ENCODE measurements at places on chromosomes 13 and 19.
A peak's percentile ranks its signal among the peaks of the same experiment; 100 is the strongest.

- DNase-seq: no peak
- no peaks in the 10 kb centered on the region for H3K36me3 ChIP-seq
- no peaks in the 10 kb centered on the region for H3K4me1 ChIP-seq
- no peaks in the 10 kb centered on the region for H3K27me3 ChIP-seq
- H3K27ac ChIP-seq: no peak overlapping the region
- peak overlapping the region; percentile 40 for H3K4me3 ChIP-seq
Observed at GRCh38 chr19:36257520-36257876, 42.6 kb downstream of the ZNF146 start.

DNA sequence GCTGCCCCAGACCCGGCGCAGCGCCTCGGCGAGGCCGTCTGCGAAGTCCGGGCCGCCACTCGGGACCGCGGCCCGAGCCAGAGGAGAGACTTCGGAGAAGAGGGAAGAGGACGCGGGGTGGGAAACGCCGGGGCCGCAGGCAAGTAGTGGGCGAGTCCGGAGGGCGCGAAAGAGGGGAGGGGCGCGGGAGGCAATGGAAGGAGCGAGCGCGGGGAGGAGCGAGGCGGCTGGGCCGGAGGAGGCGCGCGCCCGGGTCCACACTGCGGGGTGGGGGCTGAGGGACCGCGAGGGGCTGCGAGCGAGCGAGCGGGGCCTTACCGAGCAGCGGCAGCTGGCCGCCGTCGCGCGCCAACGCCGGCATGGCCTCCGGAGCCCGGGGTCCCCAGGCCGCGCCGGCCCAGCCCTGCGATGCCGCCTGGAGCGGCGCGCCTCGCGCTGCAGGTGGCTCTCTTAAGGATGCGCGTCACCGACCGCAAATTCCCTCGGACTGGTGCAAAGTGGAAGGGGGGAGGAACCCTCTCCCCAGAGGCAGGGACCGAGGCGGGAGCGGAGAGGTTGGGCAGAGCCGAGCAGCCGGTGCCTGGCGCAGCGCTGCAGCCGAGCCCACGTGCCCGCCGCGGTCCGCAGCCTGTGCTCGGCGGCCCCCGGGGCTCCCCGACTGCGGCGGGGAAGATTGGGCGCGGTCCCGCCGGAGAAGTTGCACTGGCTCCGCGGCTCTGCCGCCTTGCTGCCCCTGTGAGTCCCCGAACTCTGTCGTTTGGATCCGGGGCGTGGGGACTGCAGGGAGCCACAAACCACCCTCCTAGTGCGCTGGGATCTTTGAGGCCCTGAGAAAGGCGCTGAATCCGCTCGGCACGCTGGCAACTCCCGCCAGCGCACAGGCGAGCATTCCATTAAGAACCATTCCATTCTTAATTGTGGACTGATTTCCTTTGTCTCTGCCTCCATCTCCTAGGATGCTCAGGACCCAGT is at the start of gene FLT3:
Gene FLT3 (minus strand): TSS at position 427 of the 972 bp plus-strand sequence. CDS start 66 bp downstream, at position 361.
- H3K27ac ChIP-seq: no peak within 1 kb of the TSS
- no peak for DNase-seq
- H3K36me3 ChIP-seq: no peaks in the 10 kb centered on the region
- H3K27me3 ChIP-seq: peaks cover 9% of the 10 kb centered on the region
- H3K4me1 ChIP-seq: peaks cover 12% of the 10 kb centered on the region
- peak within 1 kb of the TSS; percentile 32 for H3K4me3 ChIP-seq

- H3K27ac ChIP-seq: no peak overlapping the region
- H3K4me1 ChIP-seq: no peaks in the 10 kb centered on the region
- H3K27me3 ChIP-seq: no peaks in the 10 kb centered on the region
Observed at GRCh38 chr19:7772752-7773291, 9.8 kb downstream of the CLEC4M start.

DNA sequence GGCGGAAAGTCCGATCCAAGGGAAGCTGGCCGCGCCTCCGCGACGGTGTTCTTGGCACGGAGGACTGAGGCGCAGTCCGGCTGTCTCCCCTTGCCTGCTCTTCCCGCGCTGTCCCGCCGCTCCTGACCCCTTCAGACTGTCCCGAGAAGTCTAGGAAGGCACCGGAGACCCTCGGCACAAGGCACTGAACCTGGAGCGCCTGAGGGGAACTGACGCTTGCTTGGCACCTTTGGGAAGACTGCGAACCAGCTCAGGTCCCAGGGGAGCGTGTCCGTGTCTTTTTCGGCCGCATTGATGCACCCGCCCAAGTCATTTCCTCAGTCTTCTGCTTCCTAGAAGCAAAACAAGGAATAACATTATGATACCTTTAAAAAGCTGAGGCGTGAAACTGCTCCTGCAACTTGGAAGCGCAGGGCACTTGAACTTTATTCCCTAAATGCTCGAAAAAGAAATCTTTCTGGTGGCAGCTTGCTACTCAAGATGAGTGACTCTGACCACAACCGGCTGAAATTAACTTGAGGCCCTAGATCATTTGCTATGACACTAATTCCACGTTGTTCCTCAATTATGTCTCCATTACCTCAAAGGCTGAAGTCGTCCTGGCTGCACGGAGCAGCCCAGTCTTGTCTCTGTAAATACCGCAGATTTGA is 735 bp upstream of the FLT1 start:
- H3K4me1 ChIP-seq: peaks cover 16% of the 10 kb centered on the region
- no peak for DNase-seq
- no peaks in the 10 kb centered on the region for H3K36me3 ChIP-seq

- H3K27me3 ChIP-seq: no peaks in the 10 kb centered on the region
- peaks cover 30% of the 10 kb centered on the region for H3K36me3 ChIP-seq
- H3K4me1 ChIP-seq: no peaks in the 10 kb centered on the region
- DNase-seq: no peak
- no peak overlapping the region for H3K4me3 ChIP-seq
Observed at GRCh38 chr19:32606289-32606688, 25.3 kb downstream of the PDCD5 start.

DNA sequence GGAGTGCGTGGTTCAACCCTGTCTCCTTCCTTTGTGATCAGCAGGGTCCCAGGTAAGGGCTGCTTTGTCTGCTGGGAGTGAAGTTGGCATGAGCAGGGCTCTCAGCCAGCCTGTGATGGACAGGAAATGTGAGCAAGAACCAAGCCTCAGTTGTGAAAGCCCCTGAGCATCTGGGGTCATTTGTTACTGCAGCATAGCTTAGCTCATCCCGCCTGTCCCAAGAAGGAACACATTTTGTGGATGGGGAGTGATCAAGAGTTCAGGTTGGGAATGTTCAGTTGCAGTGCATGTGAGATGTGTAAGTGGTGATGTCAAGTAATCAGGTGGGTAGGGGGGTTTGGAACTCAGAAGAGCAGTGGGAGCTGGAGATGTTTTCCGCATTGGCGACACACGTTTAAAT is 152.4 kb downstream of the DPF1 start:
- H3K27ac ChIP-seq: no peak overlapping the region
- no peaks in the 10 kb centered on the region for H3K4me1 ChIP-seq
- no peak for DNase-seq
- H3K4me3 ChIP-seq: no peak overlapping the region
- no peaks in the 10 kb centered on the region for H3K36me3 ChIP-seq
- H3K27me3 ChIP-seq: no peaks in the 10 kb centered on the region

GRCh38 chr13:44046428-44046827 is 166.7 kb downstream of the LACC1 start:
- no peak overlapping the region for H3K4me3 ChIP-seq
- no peaks in the 10 kb centered on the region for H3K36me3 ChIP-seq
- DNase-seq: no peak
- no peak overlapping the region for H3K27ac ChIP-seq

- H3K36me3 ChIP-seq: no peaks in the 10 kb centered on the region
- DNase-seq: no peak
- H3K27me3 ChIP-seq: no peaks in the 10 kb centered on the region
- no peak overlapping the region for H3K4me3 ChIP-seq
- no peak overlapping the region for H3K27ac ChIP-seq
Observed at GRCh38 chr19:19457671-19458070, 52.2 kb downstream of the GATAD2A start.

DNA sequence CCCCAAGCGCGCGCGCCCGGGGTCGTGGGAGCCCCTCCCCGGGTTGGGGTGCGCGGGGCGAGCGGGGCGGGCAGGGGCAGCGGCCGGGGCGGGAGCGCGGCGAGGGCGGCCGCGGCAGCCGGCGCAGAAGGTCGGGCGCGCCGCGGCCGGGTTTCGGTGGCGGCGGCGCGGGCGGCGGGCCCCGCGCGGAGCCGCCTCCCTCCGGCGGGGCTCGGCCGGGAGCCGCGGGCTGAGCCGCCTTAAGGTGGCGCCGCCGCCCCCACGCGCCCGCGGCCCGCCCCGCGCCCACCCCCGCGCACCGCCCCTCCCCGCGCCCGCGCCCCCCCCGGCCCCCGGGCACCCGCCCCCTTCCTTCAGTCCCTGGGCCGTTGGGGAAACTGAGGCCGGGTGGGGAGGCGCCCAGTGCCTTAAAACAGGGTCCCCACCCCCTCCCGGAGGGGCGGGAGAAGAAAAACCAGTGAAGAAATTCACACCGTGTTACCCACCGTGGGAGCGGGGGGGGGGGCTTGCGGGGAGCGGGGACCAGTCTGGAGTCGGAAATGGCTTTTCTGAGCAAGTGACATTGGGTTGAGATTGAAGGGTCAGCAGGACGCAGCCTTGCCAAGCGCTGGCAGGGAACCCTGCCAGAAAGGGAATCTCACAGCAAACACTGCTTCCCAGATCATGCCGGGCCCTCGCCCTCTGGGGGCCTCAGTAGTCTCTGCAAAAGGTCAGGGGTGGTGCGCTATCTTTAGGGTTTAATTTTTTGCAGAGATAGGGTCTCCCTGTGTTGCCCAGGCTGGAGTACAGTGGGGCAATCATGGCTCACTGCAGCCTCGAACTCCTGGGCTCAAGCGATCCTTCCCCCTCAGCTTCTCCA is at the start of gene TLE2:
Gene TLE2 (minus strand): TSS at position 216 of the 859 bp plus-strand sequence. CDS start 376 bp downstream, outside the sequence.
- H3K27ac ChIP-seq: no peak within 1 kb of the TSS
- H3K27me3 ChIP-seq: no peaks in the 10 kb centered on the region
- no peaks in the 10 kb centered on the region for H3K36me3 ChIP-seq
- DNase-seq: no peak
- peak within 1 kb of the TSS; percentile 13 for H3K4me3 ChIP-seq
- H3K4me1 ChIP-seq: peaks cover 3% of the 10 kb centered on the region

DNA sequence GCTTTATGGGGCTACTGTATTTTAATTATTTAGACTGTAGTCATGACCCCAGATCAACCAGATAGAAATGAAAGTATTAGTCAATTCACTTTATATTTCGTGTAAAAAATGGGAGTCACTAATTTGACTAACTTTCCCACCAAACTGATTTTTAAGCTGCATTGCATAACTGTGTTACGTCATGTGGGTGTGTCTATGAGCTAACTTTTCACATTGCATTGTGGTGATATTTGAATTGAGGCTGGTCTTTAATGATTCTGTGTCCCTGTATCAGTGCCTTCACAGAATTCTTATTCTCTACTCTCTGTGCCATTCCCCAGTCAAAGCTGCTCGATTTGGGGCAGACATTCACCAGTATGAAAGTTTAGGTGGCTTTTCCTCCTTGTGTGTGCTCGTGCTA is 172.7 kb upstream of the MAB21L1 start:
- no peak overlapping the region for H3K27ac ChIP-seq
- no peak overlapping the region for H3K4me3 ChIP-seq
- H3K4me1 ChIP-seq: no peaks in the 10 kb centered on the region
- no peaks in the 10 kb centered on the region for H3K27me3 ChIP-seq
- DNase-seq: no peak

- H3K4me3 ChIP-seq: no peak overlapping the region
- no peaks in the 10 kb centered on the region for H3K27me3 ChIP-seq
- DNase-seq: no peak
- no peaks in the 10 kb centered on the region for H3K4me1 ChIP-seq
Observed at GRCh38 chr19:45819769-45820168, 4.7 kb upstream of the RSPH6A start.

DNA sequence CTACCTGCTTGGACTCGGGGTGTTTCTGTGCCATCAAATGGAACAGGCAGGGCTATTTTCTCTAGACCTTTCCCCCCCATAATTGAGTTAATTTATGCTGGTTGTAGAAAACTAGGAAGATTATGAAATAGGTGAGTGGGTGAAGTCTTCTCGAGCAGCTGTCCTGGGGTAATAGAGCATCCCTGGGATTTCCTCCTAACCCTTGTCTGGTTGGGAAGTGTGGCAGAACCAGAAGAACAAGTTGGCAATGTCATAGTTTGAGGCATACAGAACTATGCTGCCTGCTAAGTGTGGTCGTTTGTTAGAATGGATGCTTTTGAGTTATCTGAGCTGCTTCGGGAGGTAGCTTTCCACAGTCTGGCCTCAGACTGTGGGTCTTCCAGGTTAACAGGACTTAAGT is 3.7 kb downstream of the GATAD2A start:
- DNase-seq: no peak
- H3K4me3 ChIP-seq: no peak overlapping the region
- no peak overlapping the region for H3K27ac ChIP-seq
- H3K27me3 ChIP-seq: no peaks in the 10 kb centered on the region

- no peaks in the 10 kb centered on the region for H3K27me3 ChIP-seq
- DNase-seq: no peak
- peaks cover 3% of the 10 kb centered on the region for H3K4me1 ChIP-seq
- no peak overlapping the region for H3K4me3 ChIP-seq
- H3K27ac ChIP-seq: no peak overlapping the region
Observed at GRCh38 chr19:40742477-40742876, 7.8 kb downstream of the ACTMAP start.

GRCh38 chr19:9054765-9055164 is 32.1 kb upstream of the OR1M1 start:
- no peak overlapping the region for H3K4me3 ChIP-seq
- no peaks in the 10 kb centered on the region for H3K4me1 ChIP-seq
- DNase-seq: no peak
- H3K27ac ChIP-seq: no peak overlapping the region
- H3K27me3 ChIP-seq: no peaks in the 10 kb centered on the region

DNA sequence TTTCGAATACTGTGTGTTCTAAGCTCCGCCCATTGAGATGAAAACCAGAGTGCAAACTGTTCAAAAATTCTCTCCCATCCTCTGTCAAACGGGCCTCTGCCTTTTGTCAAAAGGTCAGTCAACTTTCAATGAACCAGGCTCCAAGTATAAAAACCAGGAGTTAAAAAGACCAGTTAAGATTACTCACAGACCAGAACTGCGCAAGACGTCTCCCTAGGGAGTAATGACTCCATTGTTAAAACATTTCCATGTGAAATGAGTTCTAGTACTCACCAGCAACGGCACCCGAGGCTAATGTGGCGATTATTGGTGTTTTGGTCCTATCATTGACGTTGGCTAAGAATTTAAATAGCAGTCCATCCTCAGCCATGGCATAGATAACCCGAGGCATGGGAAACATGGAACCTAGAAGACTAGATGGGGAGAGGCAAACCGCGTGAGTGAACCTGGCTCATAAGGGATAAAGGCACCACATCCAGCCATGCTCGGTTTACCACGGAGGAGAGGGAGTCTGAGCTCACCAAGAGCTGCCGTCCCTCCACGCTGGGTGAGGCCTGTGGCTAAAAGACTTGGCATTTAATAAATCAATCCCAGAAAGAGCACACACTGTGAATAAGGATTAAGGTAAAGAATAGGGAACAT is 73.3 kb downstream of the SLC7A1 start:
- peak overlapping the region; percentile 37 for H3K27ac ChIP-seq
- DNase-seq: no peak
- H3K4me3 ChIP-seq: no peak overlapping the region
- H3K36me3 ChIP-seq: peaks cover 3% of the 10 kb centered on the region
- no peaks in the 10 kb centered on the region for H3K4me1 ChIP-seq
- H3K27me3 ChIP-seq: no peaks in the 10 kb centered on the region

Data from liver (tissue), 10 donors.